ENCODE measurements at places on chromosomes 13 and 19. TPM values are rescaled to one million over a fixed set of nuclear protein-coding genes. Genes with fewer than 3 reads are reported as not detected.

DNA sequence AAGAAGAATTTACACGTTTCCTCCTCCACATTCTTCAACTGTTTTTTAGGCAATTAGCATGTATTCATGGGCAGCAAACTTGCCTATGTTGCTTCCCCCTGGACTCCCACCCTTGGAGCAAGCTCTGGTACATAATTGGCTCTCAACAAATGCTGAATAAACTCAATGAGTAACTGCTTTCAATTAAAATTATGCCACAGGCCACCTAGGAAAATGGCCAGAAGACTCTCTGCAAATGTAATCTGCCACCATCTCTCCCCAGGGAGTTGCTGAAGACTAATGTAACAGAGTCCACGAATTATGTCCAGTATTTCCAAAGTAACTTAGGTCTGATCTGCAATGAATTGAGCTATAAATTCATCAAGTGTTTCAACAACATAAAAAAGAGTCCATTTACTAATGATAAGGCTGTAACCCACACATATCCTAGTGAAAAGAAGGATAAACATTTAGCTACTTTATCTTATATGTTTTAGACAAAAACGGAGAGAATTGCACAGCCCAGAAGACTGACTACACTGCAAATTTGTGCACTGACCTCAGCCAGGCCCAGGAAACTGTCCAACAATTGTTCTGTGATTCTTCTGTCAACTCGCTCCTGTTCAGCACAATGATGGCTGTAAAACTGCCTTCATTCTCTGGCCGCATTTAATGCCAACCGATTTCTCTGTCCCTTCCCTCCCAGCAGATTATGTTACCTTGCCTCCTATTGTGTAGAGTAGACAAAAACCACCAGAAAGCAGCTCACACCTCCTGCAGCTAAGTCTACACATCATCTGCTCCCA, 808.6 kb upstream of the ARGLU1 start:
- DNase-seq: peak; percentile 33

GRCh38 chr13:50033725-50034124, 18.5 kb downstream of the KCNRG start:
- DNase-seq: no peak

- no peak for DNase-seq
These were observed 88.1 kb downstream of the FLT1 start for GRCh38 chr13:28406733-28407266.

DNA sequence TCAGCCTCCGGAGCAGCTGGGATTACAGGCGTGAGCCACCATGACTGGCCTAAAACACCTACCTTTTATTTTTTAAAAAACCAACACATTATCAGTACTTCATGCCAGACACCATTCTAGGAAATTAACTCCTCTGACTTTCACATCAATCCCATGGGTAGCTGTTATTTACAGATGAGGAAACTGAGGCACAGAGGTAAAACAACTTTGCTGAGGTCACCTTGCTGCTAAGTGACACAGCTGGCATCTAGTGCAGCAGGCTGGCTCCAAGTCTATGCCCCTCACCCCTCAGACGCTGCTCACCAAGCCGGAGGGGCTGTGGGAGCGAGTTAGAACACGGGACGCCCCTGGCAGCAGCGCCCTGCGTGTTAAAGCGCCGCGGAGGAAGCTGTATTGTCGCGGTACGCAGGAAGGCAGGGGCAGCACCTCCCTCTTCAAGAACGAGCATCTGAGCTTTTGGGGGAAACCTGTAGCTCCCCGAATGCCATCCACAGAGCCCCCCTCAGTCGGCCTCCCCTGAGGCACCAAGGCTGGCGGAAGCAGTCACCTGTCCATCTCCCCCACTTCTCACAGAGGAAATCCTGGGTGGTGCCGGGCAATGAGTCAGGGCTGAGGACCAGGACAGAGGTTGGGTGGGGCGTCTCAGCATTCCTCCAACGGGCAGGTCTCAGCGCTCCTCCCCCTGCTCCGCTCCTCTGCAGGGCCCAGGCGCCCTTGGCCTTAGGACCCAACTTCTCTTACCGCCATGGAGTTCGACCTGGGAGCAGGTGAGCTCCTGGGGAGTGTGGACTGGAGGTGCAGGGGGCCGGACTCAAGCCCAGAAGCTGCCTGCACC, at the start of gene C19orf33:
Gene C19orf33, plus strand, starts transcription at position 735 of the 835 bp plus-strand sequence. Its CDS starts 11 bp downstream, at position 746.
- DNase-seq: no peak

DNA sequence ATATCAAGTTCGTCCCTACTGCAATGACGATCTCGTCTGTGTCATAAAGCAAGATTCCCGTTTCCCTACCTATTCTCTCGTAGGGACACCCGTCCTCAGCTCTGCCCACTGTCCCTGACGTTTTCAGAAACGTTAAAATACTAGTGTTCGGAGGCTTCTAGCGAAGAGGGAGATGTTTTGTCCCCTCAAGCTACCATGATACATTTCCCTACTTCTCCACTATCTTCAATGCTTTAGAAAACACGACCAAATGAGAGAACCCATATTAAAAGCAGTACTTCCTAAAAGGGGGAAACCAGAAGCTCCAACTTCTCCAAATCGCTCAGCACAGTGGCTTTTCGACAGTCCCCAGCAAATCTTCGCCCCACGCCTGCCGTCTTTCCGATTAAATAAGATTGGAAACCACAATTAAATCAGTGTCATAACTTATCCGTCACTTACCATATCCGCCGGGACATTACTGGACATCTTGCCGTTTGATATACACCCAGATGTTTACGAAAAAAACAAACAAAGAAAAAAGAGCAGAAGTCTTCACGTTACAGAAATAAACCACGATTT, 1.3 kb downstream of the UBL3 start:
- DNase-seq: peak; percentile 12

DNA sequence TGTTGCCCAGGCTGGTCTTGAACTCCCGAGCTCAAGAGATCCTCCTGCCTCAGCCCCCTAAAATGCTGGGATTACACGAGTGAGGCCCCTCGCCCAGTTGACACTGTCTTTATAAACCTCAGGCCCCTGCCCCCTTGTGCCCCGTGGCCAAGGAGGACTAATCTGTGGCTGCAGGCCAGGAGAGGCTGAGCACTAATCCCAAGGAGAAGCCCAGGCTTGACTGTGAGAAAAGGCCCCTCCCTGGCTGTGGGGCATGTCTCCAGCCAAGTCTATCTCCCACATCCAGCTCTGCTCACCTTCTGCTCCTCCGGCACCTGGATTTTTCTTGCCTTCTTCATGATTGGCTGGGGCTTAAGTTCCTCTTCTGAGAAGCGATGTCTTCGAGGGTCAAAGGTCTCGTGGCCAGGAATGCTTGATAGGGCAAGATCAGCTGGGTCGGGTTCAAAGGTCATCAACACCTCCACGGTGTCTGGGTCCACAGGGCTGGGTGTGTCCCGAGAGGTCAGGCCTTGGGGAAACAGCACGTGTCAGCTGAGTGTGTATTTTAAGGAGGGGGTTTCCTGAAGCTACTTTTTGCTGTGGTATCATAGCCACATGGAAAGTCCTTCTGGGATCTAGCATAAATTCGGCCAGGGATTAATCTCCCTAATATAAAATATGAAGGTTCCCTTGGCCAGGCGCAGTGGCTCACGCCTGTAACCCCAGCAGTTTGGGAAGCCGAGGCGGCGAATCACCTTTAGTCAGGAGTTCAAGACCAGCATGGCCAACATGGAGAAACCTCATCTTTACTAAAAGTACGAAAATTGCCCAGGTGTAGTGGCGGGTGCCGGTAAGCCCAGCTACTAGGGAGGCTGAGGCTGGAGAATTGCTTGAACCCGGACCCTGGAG, 3.8 kb downstream of the DBP start:
- no peak for DNase-seq

Gene GJA3
- 123 TPM for polyA plus RNA-seq

DNA sequence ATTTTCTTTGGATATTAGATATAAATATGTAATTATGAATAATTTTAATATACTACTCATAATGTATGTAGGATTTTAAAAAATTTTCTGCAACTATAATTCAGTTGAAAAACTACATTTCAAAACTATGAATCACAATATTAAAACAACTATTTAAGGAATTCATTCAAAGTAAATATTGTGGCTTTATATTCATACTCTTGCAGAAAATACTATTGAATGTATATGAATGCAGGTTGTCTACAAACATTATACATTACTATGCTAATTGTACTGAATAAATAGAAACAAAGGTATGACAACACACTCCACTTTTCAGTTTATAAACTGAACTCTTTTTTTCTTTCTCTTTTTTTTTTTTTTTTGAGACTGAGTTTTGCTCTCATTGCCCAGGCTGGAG, 14.2 kb downstream of the ZNF91 start:
- no peak for DNase-seq

Gene SH3GL1
- 92.8 TPM for polyA plus RNA-seq

- no peak for DNase-seq
These were observed 7.8 kb downstream of the SLC7A10 start for GRCh38 chr19:33217881-33218280.

DNA sequence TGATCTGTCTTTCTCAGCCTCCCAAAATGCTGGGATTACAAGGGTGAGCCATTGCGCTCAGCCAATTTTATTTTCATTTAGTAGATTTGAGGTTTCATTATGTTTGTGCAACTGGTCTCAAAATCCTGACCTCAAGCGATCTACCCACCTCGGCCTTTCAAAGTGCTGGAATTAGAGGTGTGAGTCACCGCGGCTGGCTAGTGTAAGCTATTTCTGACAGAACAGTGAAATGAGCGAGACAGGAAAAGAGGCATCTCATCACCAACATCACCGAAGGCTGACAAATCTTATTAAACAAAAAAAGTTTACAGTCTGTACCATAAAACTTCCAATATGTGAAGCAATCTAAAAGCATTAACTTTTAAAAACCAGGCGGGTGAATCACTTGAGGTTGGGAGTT, 12.2 kb upstream of the ZNF888 start:
- no peak for DNase-seq

- peak; percentile 10 for DNase-seq
These were observed 259.2 kb downstream of the RFC3 start for GRCh38 chr13:34076943-34077703.

DNA sequence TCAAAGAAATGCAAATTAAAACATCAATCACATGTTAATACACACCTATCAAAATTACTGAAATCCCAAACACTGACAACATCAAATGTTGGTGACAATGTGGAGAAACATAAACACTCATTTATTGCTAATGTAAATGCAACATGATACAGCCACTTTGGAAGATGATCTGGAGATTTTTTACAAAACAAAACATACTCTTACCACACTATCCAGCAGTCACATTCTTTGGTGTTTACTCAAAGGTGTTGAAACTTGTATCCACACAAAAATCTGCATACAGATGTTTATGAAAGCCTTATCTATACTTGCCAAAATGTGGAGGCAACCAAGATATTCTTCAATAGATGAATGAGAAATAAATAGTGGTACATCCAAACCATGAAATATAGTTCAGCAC, 1219.5 kb upstream of the PCDH20 start:
- DNase-seq: no peak

GRCh38 chr13:81393721-81394120, 1052.8 kb upstream of the SPRY2 start:
- DNase-seq: no peak

Gene MAP2K2
- 219 TPM for polyA plus RNA-seq

Gene PGLYRP1
- polyA plus RNA-seq: 0.20 TPM

DNA sequence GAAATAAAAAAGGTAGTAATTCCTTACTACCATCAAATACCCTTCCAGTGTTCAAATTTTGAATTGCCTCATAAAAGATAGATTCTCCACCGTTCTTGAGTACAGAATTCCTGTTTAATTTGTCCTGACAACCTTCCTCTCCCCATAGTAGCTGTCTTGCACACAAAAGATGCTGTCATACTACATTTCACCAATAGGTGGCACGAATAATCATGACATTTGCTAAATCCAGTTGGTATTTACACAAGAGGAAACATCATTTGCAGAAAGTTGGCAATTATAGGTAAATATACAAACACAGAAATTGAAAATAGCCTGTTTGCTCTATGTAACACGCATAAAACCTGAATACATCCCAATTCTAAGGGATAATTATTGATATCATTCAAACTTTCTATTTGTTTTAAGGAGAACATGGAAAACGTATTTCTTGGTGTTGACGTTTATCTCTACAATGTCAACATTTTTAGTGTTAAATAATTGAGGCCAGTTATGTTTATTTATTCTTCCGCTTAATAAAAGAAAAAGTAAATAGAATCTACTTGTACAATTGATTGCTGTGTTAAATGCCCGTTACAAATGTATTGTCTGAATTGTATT, 58.3 kb upstream of the CLDN10 start:
- DNase-seq: peak; percentile 65

- peak; percentile 92 for DNase-seq
These were observed 2.9 kb upstream of the LTBP4 start for GRCh38 chr19:40598121-40598917.

Measured in cardiac muscle cell (in vitro differentiated cells and primary cell).